Activated CD4-positive, alpha-beta memory T cell treated with anti-CD3 and anti-CD28 coated beads for 36 hours (primary cell): ENCODE measurements at places on chromosomes 11 and 22. TPM values are rescaled to one million over a fixed set of nuclear protein-coding genes. Genes with fewer than 3 reads are reported as not detected.

C22orf42 gene
- not detected for total RNA-seq

CHST1 gene
- total RNA-seq: 0.44 TPM

OR10AG1 gene
- not detected for total RNA-seq

- no peaks in the 10 kb centered on the region for H3K36me3 ChIP-seq
- no peak overlapping the region for H3K4me3 ChIP-seq
- H3K27me3 ChIP-seq: no peaks in the 10 kb centered on the region
These were observed 55.0 kb downstream of the DYNC2H1 start for GRCh38 chr11:103164093-103164796.

GRCh38 chr22:47195484-47196165 is 433.2 kb downstream of the TBC1D22A start:
- no peaks in the 10 kb centered on the region for H3K36me3 ChIP-seq
- H3K27me3 ChIP-seq: no peaks in the 10 kb centered on the region
- no peak for DNase-seq
- no peak overlapping the region for H3K27ac ChIP-seq

GRCh38 chr11:5541427-5541826 is 6.9 kb downstream of the OR52H1 start:
- H3K4me3 ChIP-seq: no peak overlapping the region
- peaks cover 5% of the 10 kb centered on the region for H3K27me3 ChIP-seq
- DNase-seq: no peak
- no peaks in the 10 kb centered on the region for H3K4me1 ChIP-seq
- no peaks in the 10 kb centered on the region for H3K36me3 ChIP-seq

DNA sequence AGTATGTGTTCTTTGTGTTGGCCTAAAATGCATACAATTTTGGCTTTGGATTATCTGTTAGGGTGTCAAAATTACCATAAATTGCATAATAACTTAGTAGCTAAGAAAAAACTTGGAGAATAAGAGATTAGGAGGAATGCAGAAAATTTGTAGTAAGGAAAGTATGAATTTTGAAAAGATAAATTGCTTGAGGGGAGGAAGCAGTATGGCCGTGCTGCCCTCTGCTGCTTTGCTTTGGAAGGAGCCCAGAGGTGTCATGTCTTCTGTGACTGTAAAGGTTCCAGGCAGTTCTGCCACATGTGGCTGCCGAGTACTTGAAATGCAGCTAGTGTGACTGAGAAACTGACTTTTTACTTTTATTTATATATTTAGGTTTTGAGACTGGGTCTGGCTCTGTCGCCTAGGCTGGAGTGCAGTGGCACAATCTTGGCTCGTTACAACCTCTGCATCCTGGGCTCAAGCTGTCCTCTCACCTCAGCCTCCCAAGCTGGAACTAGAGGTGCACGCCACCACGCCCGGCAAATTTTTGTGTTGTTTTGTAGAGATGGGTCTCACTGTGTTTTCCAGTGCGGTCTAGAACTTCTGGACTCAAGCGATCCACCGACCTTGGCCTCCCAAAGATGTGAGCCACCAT is 1.8 kb downstream of the ADSL start:
- DNase-seq: peak; percentile 83
- H3K4me1 ChIP-seq: peaks cover 35% of the 10 kb centered on the region
- peaks cover 33% of the 10 kb centered on the region for H3K36me3 ChIP-seq
- peak overlapping the region; percentile 100 for H3K27ac ChIP-seq

DNA sequence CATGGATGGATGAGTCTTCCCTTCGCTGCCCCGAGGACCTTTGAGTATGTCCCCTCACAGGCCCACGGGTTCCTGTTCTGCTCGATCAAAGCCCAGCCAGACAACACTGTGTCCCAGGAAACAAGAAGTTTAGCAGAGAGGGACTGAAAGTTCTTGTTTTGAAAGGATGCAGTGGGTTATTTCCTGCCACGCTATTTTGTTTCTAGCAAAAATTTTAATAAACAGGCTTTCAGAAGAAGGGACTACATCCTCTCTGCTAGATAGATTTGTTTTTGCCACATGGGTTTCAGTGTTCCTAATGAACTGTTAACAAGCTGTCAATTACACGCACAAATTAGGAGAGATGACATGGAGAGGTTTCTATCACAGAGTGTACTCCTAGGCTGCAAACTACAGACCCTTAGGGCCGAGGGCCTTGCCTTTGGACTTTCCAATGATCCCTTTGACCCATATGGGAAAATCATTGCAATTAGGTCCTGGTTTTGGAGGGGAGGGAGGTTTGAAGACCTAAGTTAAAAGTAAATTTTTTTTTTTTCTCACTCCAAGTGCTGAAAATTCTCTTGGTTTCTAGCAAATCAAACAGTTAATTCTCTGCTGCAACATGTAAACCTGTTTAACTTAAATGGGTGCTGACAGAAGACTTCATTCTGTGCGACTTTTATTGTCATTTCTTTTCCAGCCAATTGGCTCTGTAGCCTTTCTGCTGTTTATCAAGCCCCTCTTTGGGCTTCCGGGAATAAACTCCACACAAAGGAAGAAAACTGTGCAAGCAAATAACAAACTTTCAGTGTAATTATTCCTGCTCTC is 81.4 kb downstream of the RCN1 start:
- DNase-seq: no peak
- H3K27ac ChIP-seq: no peak overlapping the region
- no peaks in the 10 kb centered on the region for H3K36me3 ChIP-seq
- H3K4me1 ChIP-seq: peaks cover 13% of the 10 kb centered on the region
- H3K27me3 ChIP-seq: peaks cover 3% of the 10 kb centered on the region

DNA sequence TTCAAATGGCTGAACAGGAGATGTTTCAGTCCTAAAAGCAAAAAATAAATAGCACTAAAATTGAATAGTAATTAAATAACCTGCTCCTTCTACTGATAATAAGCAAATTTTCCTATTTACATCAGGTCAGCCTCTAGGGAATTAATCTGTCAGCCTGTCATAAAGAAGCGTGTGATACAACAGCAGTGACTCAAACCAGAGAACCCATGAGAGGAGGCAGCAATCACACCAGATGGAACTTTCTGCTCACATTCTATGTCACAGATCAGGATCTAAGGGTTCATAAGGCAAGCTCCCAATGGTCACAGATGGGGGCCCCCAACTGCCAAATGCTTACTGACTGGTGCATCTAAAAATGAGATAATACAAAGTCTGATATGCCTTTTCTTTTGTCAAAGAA is 41.1 kb downstream of the RBFOX2 start:
- no peaks in the 10 kb centered on the region for H3K36me3 ChIP-seq
- DNase-seq: no peak
- peaks cover 8% of the 10 kb centered on the region for H3K27me3 ChIP-seq
- H3K4me1 ChIP-seq: no peaks in the 10 kb centered on the region

GRCh38 chr11:32090545-32091370 is at the start of gene RCN1:
Gene RCN1 (plus strand): TSS chr11:32091074. CDS start chr11:32091197, 123 bp downstream.
- peak; percentile 50 for DNase-seq
- H3K27ac ChIP-seq: peak within 1 kb of the TSS; percentile 85
- no peaks in the 10 kb centered on the region for H3K36me3 ChIP-seq
- H3K4me3 ChIP-seq: peak within 1 kb of the TSS; percentile 80
- H3K27me3 ChIP-seq: peaks cover 14% of the 10 kb centered on the region
